Heart left ventricle (tissue), 16 donors: ENCODE measurements at places on chromosomes 3 and 15. TPM values are rescaled to one million over a fixed set of nuclear protein-coding genes. Genes with fewer than 3 reads are reported as not detected.

GRCh38 chr15:87610366-87610765, 646.2 kb downstream of the NTRK3 start:
- H3K27me3 ChIP-seq: no peaks in the 10 kb centered on the region
- H3K4me3 ChIP-seq: no peak overlapping the region
- H3K36me3 ChIP-seq: no peaks in the 10 kb centered on the region
- DNase-seq: no peak
- H3K27ac ChIP-seq: peak overlapping the region; percentile 61

DNA sequence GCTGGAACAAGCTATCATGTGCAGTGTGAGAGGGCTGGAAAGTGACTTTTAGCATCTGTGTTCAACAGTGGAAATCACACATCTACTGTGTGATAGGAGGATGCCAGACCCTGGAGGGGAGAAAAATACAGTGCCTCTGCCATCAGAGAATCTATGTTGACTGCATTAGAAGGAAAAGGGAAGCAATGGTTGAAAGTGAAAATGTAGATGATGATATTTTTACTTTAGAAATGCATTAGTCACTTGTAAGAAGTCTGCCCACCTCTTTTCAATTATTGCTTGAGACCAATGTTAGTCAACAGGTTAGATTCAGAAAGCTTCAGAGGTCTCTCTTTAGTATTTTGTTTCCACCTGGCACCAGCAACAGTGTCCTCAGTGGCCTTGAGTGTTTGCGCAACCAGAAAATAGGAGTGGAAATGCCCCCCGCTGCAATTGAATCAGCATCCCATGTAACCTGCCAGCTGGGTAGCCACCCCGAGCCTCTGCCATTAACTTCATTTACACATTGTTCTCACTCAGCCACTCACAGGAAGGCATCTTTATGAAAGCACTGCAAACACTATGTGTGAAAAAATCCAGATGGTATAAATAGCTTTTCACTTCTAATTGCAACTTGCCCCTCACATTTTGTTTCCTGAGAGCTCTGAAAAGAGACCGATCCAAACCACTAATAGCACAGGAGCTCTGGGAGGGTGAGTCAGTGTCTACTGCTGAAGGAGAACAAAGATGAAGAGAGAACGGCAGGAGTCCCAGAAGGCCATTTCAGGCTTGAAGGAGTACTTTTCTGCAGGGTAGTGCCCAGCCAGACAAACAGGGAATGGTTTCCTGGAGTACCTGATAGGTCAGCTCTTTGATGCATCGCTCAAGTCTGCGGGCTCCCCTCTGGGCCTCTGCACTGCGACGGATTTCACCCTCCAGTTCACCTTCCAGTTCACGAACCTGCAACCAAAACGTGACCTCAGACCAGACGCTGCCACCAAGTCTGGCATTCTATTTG, 92.1 kb downstream of the HHLA2 start:
- no peaks in the 10 kb centered on the region for H3K4me1 ChIP-seq
- H3K27me3 ChIP-seq: no peaks in the 10 kb centered on the region
- no peaks in the 10 kb centered on the region for H3K36me3 ChIP-seq

DNA sequence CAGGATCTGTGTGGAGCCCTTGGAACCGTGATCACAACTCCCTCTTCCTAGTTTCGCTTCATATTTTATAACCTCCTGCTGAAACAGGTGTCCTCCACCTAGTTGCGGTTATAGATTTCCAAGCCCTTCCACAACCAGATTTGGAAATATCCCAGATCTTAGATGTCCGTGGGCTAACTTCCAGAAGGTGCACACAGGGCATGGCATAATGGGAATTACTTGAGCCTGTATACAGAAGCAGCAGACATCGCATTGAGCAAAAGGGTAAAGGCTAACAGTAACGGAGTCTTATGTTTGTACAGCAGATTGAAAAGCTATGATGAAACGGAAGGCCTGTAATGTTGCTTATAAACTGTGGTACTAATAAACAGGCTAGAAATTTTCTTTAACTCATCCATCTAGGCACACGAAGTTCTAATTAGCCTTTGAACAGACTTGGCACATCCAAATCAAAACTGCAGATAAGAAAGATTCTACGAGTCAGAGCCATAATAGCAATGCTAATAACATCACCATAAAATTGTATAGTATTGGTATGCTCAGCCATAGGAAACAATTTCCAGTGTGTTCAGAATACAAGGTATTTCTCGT, 1.2 kb upstream of the USF3 start:
- peak overlapping the region; percentile 99 for H3K27ac ChIP-seq
- no peak for DNase-seq
- no peaks in the 10 kb centered on the region for H3K27me3 ChIP-seq
- no peaks in the 10 kb centered on the region for H3K36me3 ChIP-seq
- peaks cover 24% of the 10 kb centered on the region for H3K4me1 ChIP-seq

GRCh38 chr3:196967412-196968232, 1.0 kb downstream of the PIGZ start:
- H3K36me3 ChIP-seq: no peaks in the 10 kb centered on the region
- H3K27me3 ChIP-seq: no peaks in the 10 kb centered on the region
- H3K4me1 ChIP-seq: peaks cover 27% of the 10 kb centered on the region
- DNase-seq: no peak
- H3K4me3 ChIP-seq: peak overlapping the region; percentile 94

- H3K4me1 ChIP-seq: no peaks in the 10 kb centered on the region
- DNase-seq: no peak
- no peaks in the 10 kb centered on the region for H3K36me3 ChIP-seq
- no peak overlapping the region for H3K27ac ChIP-seq
- H3K27me3 ChIP-seq: no peaks in the 10 kb centered on the region
- H3K4me3 ChIP-seq: no peak overlapping the region
Observed at GRCh38 chr3:161026612-161027510, 78.3 kb downstream of the B3GALNT1 start.

- peaks cover 50% of the 10 kb centered on the region for H3K4me1 ChIP-seq
- no peaks in the 10 kb centered on the region for H3K27me3 ChIP-seq
Observed at GRCh38 chr3:194586836-194587235, 46.4 kb downstream of the TMEM44 start.

Gene HIGD2B
- polyA plus RNA-seq: not detected

DNA sequence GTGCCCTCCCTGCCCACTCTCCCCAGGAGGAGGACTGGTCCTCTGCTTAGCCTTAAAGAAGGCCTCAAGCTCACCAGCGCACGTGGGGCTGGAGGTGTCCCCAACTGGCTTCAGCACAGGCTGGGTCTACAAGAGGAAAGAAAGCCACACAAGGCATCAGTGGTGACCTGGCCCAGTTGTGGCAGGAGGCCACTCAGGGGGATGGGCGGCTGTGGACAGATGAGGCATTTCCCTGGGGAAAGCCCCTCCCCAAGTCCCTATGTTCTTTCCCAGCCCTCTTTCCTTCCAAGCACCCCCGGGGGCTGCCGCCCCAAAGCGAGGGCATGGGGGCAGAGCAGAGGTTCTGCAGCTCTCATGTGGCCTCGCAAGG, 155.2 kb upstream of the TLE3 start:
- no peak overlapping the region for H3K27ac ChIP-seq
- no peaks in the 10 kb centered on the region for H3K4me1 ChIP-seq
- H3K27me3 ChIP-seq: no peaks in the 10 kb centered on the region
- H3K4me3 ChIP-seq: no peak overlapping the region
- H3K36me3 ChIP-seq: no peaks in the 10 kb centered on the region

Gene KBTBD12
- polyA plus RNA-seq: 13.2 TPM

DNA sequence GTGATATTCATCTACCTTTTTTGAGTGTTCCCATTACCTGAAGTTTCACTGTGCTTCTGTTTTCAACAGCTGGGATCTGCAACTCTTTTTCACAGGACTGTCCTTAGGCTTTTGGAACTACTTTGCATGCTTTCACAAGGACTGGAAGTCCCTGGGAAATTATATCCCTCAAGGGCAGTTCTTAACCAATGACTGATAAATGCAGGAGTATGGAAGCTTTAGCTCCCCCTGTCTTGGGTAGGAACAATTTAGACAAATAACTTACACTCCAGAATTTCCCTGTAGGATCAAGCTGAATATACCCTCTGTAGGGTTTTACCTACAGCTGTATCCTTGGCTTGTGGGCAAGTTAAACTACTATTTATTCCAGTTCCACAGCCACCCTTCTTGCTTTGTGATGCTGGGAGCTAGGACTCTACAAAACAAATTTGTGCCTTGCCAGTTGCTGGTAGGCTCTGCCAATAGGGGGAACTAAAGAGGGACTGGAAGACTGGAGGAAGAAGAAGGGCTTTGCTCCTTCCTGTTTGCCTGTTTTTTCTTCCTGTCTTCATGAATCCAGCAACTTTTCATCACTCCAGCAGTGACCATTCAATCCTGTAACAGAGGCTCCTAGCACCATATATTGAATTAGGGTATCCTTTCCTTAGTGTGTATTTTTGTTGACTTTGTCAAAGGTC, 6.8 kb upstream of the ZNF280D start:
- H3K4me1 ChIP-seq: no peaks in the 10 kb centered on the region
- no peaks in the 10 kb centered on the region for H3K27me3 ChIP-seq
- H3K36me3 ChIP-seq: no peaks in the 10 kb centered on the region
- H3K27ac ChIP-seq: no peak overlapping the region
- DNase-seq: no peak

Gene TGM5
- not detected for polyA plus RNA-seq
